Smooth muscle cell of the coronary artery (primary cell): ENCODE measurements at places on chromosomes 5 and 9. TPM values are rescaled to one million over a fixed set of nuclear protein-coding genes. Genes with fewer than 3 reads are reported as not detected.

Gene DBH
- total RNA-seq = not detected in 2 replicates

Gene TMEM171
- 0.82 and 5.1 TPM in 2 replicates for total RNA-seq

Gene DNAI1
- not detected in 2 replicates for total RNA-seq

Gene LRRC70
- 0.53 and 1.4 TPM in 2 replicates for total RNA-seq

Gene HACD4
- 1.4 and 2.6 TPM in 2 replicates for total RNA-seq

Gene OR13C8
- not detected in 2 replicates for total RNA-seq

Gene SPATA31C1
- not detected in 2 replicates for total RNA-seq

Gene DEPDC1B
- total RNA-seq = 0.70 and 3.0 TPM in 2 replicates

Gene PCDHB13
- 0.59 and 0.75 TPM in 2 replicates for total RNA-seq

Gene IL7R
- total RNA-seq = under 0.01 TPM in 1 of 2 replicates, not detected in the other

Gene RLN2
- total RNA-seq = not detected in 2 replicates
